ENCODE measurements at places on chromosomes 2 and 18. TPM values are rescaled to one million over a fixed set of nuclear protein-coding genes. Genes with fewer than 3 reads are reported as not detected.

POTEF gene
- total RNA-seq = 0.23 TPM

IL1RL2 gene
- total RNA-seq = 1.6 TPM

LAMA1 gene
- total RNA-seq = 22.1 TPM

ZBTB7C gene
- total RNA-seq = 9.9 TPM

SLC8A1 gene
- total RNA-seq = 190 TPM

RSAD2 gene
- total RNA-seq = 3.2 TPM

SCYGR4 gene
- not detected for total RNA-seq

POTEJ gene
- 0.46 TPM for total RNA-seq

FBLN7 gene
- total RNA-seq = 6.2 TPM

SP100 gene
- 5.3 TPM for total RNA-seq

SNRNP200 gene
- 70.8 TPM for total RNA-seq

KRTCAP3 gene
- 0.46 TPM for total RNA-seq

SERPINB7 gene
- total RNA-seq = not detected

GKN1 gene
- total RNA-seq = not detected

CELF4 gene
- 150 TPM for total RNA-seq

ASAP2 gene
- total RNA-seq = 51.7 TPM

FER1L5 gene
- 0.69 TPM for total RNA-seq

VAMP5 gene
- 5.1 TPM for total RNA-seq

C2orf92 gene
- total RNA-seq = 8.1 TPM

ALPI gene
- not detected for total RNA-seq

IL36G gene
- not detected for total RNA-seq

SUMO1 gene
- 149 TPM for total RNA-seq

DHRS9 gene
- 1.6 TPM for total RNA-seq

SULT1C2 gene
- 0.23 TPM for total RNA-seq

CTIF gene
- total RNA-seq = 65.3 TPM

CD8B gene
- 1.8 TPM for total RNA-seq

SPC25 gene
- 9.2 TPM for total RNA-seq

SLC9A4 gene
- 0.69 TPM for total RNA-seq

FSHR gene
- 0.46 TPM for total RNA-seq

CXCR4 gene
- 46.8 TPM for total RNA-seq

ERFE gene
- 1.2 TPM for total RNA-seq

CHRND gene
- 0.23 TPM for total RNA-seq

HOXD9 gene
- total RNA-seq = not detected
